ENCODE measurements at places on chromosomes 1 and 21.
A peak's percentile ranks its signal among the peaks of the same experiment; 100 is the strongest.

DNA sequence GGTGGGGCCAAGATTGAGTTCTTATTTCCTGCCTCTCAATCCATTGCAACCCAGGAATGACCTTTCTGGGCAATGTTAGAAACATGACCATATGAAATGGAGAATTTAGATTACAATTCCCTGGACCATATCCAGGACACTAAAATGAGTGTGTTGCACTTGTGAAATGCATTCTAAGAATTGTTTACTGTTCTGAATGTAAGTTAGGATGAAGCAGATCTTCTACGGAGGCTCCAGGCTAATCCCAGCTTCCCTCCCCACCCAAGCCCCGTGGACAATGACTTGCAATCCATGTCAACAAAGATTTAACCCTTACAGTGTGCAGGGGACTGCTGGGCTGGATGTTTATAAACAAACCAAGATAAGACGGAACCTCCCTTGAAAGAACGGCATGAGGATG, 31.7 kb upstream of the HAO2 start:
- DNase-seq = no peak

DNA sequence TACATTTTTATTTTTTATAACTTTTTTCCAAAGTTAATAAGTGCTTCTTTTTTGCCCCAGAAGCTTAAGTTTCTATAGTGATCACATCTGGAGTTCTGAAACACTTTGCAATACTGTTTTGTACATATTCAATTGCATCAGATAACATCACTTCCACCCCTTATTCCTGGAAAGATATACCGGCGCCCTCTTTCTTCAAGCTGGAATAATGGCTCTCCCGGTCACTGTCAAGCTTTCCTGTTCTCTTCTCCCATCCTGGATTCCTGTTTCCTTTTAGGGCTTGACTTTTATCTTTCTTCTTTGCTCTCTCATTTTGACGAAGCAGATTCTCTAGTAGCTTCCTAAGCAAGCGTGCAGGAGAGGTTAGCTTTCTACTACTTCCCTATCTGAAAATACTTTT, 1866.8 kb downstream of the MRPL39 start:
- no peak for DNase-seq

DNA sequence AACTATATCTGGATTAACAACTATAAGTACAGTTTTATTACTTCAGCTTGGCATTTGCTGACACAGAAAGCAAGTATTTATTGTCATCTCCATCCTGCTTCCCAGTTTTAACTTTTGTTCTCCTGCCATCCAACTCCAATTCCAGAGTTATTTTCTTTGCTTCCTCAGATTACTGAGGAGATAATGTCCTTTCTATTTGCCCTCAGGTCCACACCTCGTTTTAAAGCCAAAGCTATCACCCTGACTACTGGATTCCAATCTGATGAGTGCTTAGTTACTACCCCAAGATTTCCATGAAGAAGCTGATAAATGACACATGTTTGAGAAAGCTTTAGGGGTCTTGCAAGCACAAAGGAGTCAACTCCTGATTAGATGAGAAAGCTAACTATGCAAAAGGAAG, 25.2 kb downstream of the ACKR1 start:
- no peak for DNase-seq

- no peak for DNase-seq
Measured at GRCh38 chr1:245444147-245444828, 289.5 kb downstream of the KIF26B start.

- DNase-seq = no peak
Measured at GRCh38 chr1:26786437-26787380, 1.0 kb upstream of the PIGV start.

GRCh38 chr1:16125088-16125470, 30.8 kb downstream of the EPHA2 start:
- no peak for DNase-seq

DNA sequence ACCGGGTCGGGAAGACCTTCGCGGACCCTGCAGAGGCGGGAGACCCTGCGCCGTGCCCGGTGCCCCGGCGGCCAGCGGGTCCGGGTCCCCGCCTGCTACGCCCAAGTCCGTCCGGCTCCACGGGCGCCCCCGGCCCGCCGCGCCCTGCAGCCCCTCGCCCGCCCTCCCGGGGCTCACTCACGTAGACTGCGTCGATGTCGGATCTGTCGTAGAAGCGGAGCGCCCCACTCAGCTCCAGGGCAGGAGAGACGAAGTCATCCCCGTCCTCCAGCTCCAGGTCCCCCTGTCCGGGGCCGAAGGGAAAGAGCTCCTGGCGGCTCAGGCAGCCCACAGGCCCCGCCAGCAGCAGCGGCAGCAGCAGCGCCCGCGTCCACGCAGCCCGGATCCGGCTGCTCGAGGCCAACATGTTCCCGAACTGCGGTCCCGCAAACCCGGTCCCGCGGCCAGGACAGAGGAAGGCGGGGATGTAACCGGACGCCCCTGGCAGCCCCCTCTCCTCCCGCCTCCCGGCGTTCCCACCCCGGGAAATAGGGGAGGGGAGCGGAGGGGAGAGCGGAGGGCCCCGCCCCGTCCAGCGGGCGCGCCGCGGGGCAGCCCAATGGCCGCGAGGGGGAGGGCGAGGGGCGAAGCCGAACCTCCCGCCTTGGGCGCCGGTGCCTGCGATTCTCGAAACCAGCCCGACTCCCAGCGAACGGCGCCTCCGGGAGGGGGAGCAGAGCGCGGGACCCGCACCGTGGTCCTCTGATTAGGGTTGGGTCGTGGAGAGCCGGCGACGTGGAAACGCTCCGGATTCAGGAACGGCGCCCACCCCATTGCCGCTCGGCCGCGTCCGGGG, at the start of gene NID1:
NID1 (minus strand) TSS at position 417 of the 835 bp plus-strand sequence; CDS start at position 406, 11 bp downstream.
- peak; percentile 50 for DNase-seq

DNA sequence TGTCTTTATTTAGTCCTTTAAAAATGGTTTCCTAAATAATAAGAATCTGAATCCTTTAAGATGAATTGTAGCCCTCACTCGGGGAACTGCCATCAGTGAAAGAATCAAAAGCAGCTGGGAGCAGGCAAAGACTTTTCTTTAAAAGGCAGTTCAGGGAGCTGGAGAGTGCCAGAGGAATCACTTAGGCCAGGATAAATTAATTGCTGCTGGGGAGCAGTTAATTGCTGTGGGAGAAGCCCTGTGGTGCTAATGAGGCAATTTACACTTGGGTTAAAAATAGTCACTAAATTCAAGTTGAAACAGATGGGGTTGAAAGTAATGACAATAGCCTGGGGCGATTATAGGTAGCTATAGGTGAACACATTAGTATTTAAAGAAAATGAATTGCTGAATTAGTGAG, 38.7 kb upstream of the COL24A1 start:
- DNase-seq = no peak

GRCh38 chr21:24276204-24276603, 1331.1 kb downstream of the MRPL39 start:
- no peak for DNase-seq

DNA sequence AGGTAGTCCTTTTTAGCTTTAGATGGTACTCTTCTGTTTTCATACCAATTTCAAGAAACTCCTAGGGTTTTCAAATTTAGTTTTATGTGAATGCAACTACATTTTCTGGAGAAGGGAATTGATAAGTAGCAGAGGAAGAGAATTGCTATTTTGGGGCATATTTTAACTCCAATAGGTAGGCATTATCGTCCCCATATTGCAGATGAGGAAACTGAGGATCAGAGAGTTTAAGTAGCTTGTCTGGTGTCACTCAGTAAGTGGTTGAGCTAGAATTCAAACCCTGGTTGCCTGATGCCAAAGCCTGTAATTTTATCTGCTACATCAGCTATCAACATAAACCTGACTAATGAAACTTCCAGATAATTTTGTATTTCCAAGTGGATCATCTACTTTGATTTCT, 1.9 kb downstream of the NFYC start:
- no peak for DNase-seq

GRCh38 chr1:159942632-159943277, 2.7 kb downstream of the IGSF9 start:
- DNase-seq = no peak

DNA sequence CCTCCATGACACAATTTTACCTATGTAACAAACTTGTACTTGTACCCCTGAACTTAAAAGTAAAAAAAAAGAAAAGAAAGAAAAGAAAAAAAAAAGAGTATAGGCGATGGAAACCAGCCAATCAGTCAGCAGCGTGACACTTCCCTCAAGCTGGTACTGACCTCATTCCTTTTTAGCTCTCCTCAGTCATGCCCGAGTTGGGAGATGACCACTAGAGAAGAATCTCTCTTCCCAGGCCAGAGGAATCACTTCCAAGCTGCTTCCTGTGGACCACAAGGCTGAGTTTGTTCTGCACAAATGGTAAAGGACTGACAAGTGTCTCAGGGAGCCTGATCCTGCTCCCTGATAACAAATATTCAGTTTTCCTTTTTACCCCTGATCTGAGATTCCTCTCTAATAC, 313.5 kb upstream of the ESRRG start:
- no peak for DNase-seq

DNA sequence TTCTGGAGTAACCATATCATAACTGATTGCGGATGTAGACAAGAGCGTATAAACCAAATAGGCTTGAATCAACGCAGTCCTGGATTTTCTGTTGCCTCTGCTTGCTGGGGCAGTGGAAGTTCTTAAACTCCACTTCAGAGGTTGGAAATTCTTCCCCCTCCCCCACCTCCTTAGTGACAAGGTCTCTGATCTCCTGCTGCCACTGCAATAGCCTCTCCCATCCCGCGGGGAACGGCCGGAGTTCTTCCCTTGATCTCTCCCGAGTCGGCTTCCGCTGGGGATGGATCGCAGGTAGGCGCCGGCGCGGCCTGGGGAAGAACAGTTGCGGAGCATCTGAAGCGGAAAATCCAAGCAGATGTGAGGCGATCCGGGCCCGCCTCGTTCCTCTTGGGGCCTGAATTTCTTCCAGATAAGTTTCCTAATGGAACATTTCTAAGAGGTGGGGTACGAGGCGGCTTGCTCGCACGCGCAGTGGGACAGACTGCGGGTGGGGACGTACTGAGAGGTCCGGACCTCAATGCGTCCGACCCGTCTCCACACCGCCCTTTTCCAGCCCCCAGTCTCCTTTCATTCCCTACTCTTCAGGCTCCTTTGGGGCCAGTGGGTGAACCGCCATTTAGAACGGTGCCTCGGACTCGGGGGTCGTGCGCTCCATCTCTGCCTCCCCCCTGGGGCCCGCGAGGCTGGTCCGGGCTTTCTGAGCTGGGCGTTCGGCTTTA, 3.1 kb upstream of the SIM2 start:
- no peak for DNase-seq

DNA sequence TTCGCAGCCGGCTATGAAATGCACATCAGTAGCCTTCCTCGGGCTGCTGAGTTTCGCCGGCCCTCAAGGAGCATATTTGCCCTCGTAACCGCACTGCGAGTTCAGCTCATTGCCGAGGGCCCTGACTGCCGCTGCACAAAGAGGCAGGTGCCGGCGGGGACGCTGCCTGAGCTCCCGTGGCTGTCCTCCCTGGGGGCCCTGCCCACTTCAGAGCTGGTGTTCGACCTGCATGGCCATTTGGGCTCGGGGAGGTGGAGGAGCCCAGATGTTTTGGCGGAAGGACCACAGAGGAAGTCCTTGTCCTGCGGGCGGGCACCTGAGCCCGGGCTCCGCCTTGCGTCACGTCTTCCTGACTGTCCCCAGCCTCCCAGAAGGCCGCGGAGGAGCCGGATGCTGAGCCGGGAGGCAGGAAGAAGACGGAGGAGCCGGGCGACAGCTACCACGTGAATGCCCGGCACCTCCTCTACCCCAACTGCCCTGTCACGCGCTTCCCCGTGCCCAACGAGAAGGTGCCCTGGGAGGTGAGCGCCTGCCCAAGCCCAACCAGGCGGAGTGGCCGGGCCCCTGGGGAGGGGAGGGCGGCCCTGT, 29.9 kb upstream of the LRRC3 start:
- no peak for DNase-seq

DNA sequence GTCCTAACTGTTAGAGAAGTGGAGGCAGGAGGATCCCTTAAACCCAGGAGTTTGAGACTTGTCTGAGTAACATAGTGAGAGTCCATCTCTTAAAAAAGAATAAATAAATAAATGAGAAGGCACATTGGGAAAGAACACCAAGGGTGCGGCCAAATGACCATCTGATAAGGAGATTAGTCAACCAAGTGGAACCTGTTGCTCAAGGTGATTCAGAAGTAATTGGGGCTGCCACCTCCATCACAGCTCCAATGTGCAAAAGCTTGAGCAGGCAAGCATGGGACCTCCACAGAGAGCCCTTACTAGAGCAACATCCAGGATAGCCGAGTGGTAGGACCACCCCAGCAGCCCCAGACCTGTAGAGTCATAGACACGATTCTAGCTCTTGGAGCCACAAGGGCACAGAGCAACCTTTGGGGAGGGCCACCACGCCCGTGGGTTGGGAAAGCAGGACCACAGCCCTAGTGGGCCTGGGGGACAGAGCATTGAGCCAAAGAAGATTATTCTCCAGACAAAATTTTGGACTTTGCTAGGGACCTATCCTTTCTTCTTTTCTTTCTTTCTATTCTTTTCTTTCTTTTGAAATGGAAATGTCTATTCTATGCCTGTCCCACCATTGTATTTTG, 40.9 kb downstream of the KCNK1 start:
- DNase-seq = no peak

DNA sequence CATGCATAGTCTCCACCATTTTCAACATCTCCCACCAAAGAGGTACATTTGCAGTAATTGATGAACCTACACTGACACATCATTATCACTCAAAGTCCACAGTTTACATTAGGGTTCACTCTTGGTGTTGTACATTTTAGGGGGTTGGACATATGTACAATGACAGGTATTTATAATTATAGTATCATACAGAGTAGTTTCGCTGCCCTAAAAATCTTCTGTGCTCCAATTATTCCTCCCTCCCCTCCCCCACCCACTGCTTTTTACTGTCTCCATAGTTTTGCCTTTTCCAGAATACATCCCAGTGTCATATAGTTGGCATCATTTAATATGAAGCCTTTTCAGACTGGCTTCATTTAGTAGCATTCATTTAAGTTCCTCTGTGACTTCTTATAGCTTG, 13.6 kb downstream of the COA7 start:
- DNase-seq = no peak

Measured in amniotic stem cell (primary cell).